Activated T-cell treated with anti-CD3 and anti-CD28 coated beads, Interleukin-2, amount 50 U/mL, for 48 hours (primary cell): ENCODE measurements at places on chromosomes 1 and 21.

DNA sequence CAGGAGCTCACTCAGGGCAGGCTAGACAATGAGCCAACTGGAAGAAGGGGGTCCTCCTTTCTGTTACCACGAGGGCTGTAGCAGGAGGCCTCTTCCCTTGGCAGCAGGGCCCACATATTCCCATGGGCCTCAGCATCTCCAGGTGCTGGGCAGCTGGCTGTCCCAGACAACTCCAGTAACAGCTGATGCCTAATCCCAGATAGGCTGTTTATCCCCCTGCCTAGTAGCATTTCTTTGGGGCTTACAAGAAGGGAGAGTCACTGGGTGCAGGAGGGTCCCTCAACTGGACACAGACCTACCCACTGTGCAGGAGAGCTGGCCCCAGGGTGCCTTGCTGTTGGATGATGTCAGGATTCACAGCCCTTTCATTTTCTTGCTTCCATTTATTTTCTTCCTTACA, 278.2 kb downstream of the DSCAM start:
- no peak for DNase-seq

GRCh38 chr1:18079941-18080735, 27.5 kb upstream of the IGSF21 start:
- DNase-seq = no peak

DNA sequence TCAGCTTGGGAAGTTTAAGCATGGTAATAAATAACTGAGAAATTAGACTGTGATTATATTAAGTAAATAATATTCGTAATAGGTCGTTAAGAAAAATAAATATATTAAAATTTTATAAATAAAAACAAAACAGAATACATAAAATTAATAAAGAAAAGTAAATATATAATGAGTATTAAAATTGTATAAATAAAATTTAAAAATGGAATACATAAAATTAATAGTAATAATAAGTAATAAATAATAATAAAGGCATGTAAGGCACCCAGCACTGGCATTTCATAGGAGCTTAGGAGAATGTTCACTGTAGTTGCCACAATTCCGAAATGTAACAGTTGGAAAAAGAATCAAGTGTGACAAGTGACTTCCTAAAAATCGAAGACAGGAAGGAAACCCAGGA, 45.8 kb upstream of the FHAD1 start:
- no peak for DNase-seq

DNA sequence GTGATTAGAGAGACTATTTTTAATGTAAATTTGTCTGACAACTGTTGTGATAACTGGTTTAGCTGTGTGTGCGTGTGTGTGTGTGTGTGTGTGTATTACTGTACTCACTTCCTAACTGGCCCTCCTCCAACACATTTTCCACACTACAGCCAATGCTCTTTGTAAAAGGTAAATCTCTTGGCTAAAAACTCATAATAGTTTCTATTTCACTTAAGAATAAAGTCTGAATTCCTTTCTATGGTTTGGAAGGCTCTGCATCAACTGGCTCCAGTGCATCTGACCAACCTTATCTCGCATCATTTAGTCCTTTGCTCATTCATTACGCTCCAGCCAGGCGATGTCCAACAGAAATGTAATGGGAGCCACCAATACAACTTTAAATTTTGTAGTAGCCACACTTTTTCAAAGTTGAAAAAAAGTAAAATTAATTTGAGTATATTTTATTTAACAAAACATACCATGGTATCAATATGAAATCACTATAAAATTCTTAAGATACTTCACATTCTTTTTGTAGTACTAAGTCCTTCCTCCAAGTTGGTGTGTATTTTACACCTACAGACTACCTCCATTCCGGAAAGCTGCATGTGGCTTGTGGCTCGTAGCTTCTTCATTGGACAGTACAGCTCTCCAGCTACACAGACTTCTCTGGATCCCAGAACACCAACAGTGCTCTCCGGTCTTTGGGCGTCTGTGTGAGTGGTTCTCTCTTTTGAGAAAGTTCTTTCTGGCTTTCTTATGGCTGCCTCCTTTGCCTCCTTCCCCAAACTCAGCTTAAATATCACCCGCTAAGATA, 68.9 kb downstream of the NRIP1 start:
- DNase-seq = no peak

DNA sequence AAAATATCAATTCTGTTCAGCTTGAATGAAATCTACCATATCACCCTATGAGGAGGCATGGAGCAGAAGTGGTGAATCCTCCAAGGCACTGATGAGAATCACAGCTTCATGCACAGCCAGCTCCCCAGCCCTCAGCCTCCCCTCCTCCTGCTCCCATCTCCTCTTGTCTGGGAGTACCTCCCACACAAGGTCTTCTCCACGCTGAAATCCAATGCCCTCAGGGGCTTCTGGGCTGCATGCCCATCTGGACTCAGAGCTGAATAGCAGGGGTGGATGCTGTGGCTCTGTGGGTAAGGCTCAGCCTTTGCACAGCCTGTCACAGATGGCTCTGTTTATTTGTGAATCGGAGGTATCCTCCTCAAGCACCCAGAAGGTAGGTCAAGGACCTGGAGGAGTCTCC, 48.6 kb downstream of the KCNC4 start:
- no peak for DNase-seq

DNA sequence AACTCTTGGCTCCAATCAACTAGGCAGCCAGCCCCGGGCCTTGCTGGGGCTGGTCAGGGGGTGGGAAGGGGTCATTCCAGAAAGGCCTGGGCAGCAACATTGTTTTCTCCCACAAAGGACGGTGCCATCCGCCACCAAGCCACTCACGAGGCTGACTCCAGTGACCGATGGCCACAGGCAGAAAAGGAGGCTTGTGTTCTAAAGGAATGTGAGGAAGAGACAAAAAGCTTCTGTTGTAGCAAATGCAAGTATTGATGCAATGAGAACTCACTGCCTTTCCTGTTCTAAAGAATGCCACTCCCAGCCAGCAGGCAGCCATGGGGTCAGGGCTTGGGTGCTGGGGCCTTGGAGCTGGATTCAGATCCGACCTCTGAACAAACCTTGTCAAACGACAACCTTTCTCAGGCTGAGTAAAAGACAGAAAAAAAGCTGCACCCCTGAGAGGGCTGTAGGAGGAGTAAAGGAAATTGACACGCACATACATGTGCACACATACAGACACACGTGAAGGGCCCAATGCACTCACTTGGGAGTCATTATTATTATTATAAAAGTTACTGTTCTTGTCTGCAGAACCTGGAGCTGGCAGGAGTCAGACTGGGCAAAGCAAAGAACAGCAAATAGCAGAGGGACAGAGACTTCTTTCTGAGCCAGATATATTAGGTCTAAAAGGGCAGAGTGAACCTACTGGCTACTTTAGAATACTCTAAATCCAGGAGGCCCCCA, 13.9 kb upstream of the PRMT2 start:
- DNase-seq = no peak

GRCh38 chr1:39501666-39502065, 10.2 kb downstream of the BMP8A start:
- no peak for DNase-seq

- DNase-seq = no peak
Measured at GRCh38 chr1:115172270-115172669, 83.0 kb upstream of the TSPAN2 start.

- DNase-seq = no peak
Measured at GRCh38 chr1:238404921-238405320, 514.2 kb upstream of the ZP4 start.

DNA sequence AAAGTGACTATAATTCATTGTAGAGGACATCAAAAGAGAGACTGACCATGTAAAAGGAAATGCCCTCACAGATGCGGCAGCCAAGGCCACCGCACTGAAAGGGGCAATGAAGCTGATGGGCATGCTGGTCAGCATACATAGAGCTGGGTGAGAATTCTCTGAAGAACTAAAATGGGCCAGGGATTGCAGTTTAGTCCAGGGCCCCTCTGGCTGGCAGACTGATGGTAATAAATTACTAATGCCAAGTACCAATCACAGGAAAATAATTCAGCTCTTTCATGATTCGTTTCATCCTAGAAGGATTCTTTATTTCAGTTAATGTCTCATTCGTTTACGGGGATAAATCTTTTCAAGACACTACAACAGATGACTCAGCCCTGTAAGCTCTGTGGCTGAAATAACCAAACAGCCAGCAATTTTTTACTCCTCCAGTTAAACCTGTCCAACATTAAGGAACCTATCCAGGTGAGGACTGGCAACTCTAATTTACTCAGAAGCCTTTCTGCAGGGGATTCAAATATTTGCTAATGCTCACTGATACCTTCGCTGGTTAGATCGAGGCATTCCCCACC, 56.9 kb upstream of the MAP1LC3C start:
- DNase-seq = no peak

- DNase-seq = peak; percentile 83
Measured at GRCh38 chr21:44911384-44912157, 9.1 kb downstream of the ITGB2 start.

- DNase-seq = no peak
Measured at GRCh38 chr1:45643978-45644377, 20.1 kb upstream of the CCDC17 start.

DNA sequence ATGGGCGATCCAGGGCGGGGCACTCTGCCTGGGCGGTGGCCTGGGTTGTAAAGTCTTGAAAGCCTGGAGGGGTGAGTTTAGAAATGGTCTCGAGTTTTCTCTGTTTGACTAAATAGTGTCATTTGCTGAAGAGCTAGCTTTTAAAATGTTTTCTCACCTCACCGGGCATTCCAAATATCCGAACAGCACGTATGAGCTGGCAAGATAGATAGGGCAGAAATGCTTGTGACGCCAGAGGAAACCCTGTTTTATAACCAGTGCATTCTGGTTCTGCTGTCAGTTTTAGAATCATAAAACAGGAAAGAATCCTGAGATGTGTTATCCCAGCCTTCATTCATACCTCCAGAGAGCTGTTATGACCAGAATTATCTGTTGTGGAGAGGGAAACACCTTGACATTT, 725 bp downstream of the RTCA start:
- no peak for DNase-seq

GRCh38 chr1:202760589-202760988, 47.6 kb downstream of the KDM5B start:
- no peak for DNase-seq

GRCh38 chr1:189656628-189657530, 820.8 kb downstream of the BRINP3 start:
- no peak for DNase-seq

DNA sequence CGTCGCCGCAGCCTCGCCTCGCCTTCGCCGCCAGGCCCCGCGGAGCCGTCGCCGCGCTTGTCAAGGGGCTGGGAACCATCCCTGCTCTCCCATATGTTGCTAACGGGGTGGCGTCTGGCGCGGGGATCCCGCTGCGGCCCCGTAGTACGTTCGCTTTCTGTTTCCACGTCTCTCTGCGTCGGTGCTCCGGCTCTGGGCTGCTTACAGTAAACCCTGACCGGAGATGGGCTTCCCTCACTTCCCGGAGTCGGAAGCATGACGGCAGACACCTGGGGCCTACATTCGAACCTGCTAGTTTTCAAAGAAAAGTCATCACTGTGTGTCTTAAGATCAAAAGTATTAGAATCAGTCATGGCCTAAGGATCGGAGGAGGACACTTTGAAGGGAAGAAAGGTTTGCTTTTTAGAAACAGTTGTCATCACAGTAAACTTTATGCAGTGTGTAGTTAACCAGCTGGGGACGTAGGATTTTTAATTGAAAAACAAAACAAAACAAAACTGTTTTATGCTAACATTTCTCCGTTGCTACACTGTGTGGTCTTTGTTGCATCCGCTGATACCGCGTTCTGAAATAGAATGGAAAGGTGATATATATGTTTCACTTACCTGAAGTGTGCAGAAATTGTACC, 69.0 kb downstream of the SLC35A3 start:
- DNase-seq = peak; percentile 88

GRCh38 chr1:177185209-177185608, 14.5 kb downstream of the BRINP2 start:
- DNase-seq = no peak

DNA sequence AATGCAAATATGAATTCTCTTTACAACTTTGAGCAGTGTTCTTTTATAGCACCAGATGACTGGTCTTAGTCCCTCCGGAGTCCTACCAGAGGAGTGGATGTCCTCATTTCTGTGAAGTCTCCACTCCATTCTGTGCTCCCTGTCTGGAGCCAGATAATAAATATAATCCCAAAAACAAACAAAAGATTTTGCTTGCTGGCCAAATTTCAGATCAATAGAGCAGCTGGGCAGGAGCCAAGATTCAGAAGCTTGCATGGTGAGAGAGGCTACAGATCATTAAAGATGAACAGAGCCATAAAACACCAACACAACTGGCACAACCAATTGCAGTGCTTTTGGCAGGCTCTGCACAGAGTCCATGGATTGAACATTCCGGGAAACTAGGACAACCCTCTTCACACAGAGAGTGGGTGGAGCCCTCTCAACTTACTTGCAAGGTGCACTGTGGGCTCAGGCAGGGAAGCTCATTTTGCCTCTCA, 231.5 kb upstream of the SNX7 start:
- DNase-seq = no peak

- DNase-seq = no peak
Measured at GRCh38 chr1:203680765-203681164, 54.1 kb downstream of the ATP2B4 start.

GRCh38 chr1:244102468-244102867, 51.4 kb downstream of the ZBTB18 start:
- no peak for DNase-seq

DNA sequence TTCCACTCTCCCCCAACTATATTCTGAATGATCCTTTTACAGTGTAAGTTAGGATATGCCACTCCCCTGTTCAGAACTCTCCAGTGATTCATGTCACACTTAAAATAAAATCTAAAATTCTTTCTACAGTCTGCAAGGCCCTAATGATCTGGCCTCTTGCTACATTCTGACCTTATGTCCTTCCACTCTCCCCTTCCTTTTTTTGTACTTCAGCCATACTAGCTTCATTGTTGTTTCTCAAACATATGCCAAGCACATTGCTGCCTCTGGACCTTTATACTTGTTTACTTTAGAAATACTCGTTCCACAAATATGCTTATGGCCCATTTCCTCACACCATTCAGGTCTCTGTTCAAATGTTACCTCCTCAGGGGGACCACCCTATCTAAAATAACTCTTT, 14.8 kb upstream of the PSMA5 start:
- DNase-seq = no peak

DNA sequence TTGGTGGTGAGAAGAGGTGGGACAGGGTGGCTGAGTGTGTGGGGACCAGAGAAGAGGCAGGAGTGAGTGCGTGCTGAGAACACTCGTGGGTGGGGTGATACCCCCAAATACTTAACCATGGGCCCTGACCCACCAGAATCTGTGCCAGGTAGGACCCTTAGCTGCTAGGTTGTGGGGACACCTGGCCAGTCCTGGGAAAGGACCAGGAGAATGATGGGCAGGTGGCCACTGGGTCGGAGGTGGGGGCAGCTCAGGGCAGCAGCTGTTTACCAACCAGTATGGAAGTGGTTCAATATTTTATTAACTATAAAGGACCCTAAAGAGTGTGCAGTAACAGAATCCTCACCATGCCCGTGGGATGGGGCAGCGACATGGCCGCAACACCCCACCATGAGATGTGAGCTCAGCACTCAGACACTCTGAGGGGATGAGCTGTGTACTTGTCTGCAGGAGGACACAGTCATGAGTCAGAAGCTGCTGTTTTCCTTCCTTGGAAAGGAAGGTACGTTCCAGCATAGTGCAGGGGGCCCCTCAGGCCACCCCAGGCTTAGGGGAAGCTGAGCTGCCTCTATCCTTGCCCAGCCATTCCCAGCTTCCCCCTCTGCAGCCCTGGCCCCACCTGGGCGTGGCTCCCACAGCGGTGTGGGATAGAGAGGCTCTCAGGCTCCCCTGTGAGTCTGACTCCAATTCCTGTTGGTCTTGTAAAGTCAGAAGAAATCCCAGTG, 25.4 kb downstream of the TEX35 start:
- no peak for DNase-seq

- no peak for DNase-seq
Measured at GRCh38 chr21:29230551-29231261, 68.0 kb upstream of the BACH1 start.

GRCh38 chr1:55466921-55467320, 251.8 kb upstream of the USP24 start:
- no peak for DNase-seq

GRCh38 chr1:55321942-55322341, 106.8 kb upstream of the USP24 start:
- DNase-seq = no peak
